Stimulated activated CD4-positive, alpha-beta T cell treated with anti-CD3 and anti-CD28 coated beads, Interleukin-15, amount 100 ng/mL, for 24 hours (primary cell): ENCODE measurements at places on chromosomes 12 and 14.
A peak's percentile ranks its signal among the peaks of the same experiment; 100 is the strongest.

DNA sequence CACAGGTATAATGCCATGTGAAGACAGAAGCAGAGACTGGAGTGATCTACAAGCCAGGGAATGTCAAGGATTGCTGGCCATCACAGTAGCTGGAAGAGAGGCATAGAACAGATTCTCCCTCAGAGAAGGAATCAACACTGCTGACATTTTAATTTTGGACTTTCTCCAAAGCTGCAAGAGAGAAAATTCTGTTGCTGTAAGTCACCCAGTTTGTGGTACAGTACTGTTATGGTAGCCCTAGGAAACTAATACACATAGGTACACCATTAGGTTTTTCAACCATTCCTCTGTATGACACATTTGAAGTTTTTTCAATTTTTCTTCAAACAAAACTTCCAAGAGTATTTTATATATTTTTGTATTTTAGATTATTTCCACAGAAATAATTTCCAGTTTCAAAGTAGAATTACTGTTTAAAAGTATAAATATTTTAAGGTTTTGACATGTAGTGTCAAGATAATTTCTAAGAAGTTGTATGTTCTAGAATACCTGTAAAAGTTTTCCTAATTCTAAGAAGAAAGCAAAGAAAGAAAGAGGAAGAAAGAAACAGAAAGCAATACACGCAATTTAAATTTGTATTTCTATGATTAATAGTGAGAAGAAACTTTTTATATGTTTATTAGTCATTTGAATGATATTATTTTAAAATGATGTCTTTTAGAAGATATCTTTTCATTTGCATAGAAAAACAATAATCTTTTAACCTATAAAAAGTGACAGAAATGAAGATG is 64.9 kb upstream of the CATSPERB start:
- no peak for DNase-seq

- no peak for DNase-seq
Measured at GRCh38 chr12:95634622-95635621, 83.6 kb upstream of the USP44 start.

DNA sequence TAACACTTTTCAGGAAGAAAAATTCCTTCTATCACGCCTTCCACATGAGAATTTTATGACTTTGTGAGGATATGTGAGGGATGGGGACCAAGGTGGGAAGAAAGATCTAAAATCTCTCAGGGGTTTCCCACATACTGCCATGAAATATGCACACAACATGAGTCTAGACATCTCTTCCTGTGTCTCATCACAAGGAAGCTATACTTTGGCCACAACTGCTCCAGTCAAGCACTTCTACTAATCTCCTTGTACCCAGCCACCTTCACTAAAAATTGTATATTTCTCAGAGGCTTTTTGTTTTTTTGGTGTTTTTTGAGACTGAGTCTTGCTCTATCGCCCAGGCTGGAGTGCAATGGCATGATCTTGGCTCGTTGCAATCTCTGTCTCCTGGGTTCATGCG is 3.2 kb downstream of the OSBPL8 start:
- DNase-seq: no peak

GRCh38 chr14:96362071-96362964 is 823 bp downstream of the ATG2B start:
- peak; percentile 55 for DNase-seq

DNA sequence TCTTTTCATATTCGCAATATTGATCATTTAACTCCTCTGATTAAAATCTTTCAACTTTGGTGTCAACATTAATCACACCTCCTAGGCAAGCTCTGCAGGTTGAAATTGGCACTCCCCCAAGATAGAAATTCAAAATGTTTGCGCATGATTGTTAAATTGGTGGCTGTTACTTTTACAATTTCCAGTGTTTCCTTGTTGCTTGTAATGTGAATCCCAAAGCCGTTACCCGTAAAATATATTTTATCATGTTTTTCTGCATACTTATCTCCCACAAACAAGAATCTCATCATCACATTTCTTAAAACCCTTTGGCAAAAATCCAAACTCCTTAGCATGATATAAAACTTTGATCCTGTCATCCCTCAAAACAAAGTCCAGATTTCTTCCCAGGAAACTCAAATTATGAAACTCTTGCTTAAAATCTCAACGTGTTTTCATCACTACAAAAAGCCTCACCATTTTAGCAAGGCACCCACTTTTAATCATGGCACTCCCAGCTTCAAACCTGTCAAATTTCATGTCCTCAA is 14.7 kb downstream of the RTL1 start:
- DNase-seq: no peak

DNA sequence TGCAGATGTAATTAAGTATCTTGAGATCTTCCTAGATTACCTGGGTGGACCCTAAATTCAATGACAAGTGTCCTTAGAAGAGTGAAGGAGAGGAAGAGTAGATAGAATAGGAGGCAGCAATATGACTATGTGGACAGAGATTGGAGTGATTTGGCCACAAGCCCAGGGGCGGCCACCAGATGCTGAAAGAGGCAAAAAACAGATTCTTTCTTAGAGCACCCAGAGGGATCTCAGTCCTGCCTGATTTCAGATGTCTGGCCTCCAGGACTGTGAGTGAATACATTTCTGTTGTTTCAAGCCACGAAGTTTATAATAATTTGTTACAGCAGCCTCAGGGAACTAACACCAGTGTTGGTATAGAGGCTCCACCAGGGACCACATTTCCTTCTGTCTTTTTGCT is 67.3 kb downstream of the DACT1 start:
- DNase-seq: no peak

DNA sequence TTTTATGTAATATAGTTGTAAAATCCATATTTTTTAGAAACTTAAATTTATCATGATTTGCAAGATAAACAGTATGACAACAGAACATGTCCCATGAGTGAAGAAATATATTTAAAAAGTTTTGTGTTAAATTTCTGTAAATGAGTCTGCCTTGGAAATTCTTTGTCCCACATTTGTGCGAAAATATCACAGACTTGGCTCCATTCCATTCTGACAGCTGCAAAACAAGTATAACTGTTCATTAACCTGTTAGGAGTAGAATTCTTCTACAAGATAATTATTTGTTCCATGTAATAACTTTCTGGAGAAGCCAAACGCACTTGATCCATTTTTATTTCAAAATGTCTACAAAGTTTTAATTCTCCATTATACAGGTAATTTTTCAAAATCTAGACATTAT is 37.9 kb downstream of the MDM1 start:
- no peak for DNase-seq

DNA sequence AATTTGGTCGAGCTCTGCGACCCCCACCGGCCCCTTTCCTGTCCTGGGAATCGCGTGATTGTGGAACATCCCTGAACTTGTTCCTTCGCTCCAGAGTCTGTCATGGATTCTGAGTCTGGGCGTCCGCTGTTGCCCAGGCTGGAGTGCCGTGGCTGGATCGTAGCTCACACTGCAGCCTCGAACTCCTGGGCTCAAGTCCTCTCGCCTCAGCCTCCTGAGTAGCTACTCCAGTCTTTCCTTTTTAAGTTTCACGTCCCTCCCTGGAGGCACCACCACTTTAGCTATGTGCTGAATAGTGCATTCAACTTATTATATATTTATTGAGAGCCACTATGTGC is 698 bp downstream of the ACOT6 start:
- no peak for DNase-seq

- no peak for DNase-seq
Measured at GRCh38 chr12:32309811-32310736, 89.3 kb upstream of the FGD4 start.

- no peak for DNase-seq
Measured at GRCh38 chr12:84198294-84198946, 714.2 kb downstream of the SLC6A15 start.

GRCh38 chr12:101773650-101774162 is 34.4 kb upstream of the SYCP3 start:
- DNase-seq: peak; percentile 69

DNA sequence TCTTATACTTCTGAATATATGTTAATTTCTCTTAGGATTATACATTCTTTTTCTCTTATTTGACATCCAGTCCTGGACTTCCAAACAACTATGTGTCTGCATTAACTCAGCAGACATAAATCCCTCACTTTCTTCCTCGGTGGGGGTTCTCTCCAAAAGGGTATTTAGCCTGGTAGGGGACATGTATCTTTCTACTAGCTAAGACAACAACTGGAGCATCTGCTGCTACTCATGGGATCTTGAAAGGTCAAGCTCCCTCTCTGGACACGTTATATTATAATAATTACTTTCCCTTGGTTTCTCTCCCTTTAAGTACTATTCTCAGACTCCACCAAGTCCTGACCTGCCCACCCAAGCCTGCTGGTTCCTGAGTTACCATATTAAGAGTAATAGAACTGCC is 983.7 kb upstream of the FLRT2 start:
- DNase-seq: no peak

DNA sequence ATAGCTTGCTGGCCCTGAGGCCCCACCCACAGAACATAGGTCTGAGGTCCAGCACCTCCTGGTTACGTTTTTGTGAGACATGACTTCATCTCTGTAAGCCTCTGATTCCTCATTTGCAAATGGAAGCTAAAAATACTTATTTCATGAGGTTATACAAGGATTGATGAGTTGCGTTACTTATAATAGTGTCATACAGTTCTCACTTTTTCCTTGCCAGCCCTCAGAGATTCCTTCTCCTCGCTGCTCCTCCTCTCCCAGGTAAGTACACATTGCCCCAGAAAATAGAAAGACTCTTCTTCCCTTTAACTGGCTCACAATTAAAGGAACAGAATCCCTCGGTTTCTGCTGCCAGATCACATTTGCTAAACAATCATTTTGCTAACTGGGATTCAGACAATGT is 739.2 kb downstream of the VRK1 start:
- DNase-seq: no peak

DNA sequence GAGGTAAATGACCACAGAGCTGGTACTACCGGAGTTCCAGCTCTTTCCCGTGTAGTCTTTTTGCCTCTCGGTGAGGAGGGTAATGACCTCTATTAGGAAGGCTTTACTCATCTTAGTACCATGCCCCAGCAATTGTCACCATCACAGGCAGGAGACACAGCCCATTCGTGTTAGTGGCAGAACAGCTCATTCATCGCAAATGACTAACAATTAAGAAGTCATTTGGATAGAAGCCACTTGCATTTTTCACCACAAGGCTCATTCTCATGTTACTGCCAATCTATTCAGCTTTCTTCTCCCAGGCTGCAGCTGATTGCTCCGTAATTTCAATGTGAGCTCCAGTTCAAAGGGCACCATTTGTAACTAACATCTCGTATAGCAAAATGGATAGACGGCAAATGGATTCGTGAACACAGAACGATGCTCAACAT is 718.8 kb upstream of the TMEM132C start:
- DNase-seq: no peak

DNA sequence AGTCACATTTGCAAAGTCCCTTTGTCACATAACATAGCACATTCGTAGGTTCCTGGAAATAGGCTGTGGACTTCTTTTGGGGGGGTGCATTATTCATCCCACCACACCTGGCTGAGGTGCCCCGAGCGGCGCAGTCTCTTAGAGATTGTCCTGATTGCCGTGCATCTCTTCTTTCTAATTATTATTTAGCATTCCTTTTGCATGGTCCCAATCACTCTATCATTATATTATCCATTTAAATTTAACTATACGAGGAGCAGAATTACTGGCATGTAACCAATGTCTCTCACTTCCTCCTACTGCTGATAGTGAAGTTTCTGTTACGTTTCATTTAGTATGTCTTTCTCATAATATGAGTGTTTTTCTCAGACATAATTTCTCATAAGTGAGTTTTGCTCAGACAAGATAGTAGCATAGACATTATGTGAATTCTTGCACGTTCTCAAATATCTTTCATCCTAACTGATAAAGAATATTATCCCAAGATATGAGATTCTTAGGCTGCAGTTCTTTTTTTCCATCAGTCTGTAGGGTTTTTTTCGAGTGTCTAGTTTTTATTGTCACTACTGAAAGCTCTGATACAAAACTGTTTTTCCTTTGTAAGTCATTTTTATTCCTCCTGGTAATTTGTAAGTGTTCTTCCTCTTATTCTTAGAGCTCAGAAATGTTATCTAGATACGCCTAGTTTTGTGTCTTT is 444.3 kb downstream of the NELL2 start:
- no peak for DNase-seq

DNA sequence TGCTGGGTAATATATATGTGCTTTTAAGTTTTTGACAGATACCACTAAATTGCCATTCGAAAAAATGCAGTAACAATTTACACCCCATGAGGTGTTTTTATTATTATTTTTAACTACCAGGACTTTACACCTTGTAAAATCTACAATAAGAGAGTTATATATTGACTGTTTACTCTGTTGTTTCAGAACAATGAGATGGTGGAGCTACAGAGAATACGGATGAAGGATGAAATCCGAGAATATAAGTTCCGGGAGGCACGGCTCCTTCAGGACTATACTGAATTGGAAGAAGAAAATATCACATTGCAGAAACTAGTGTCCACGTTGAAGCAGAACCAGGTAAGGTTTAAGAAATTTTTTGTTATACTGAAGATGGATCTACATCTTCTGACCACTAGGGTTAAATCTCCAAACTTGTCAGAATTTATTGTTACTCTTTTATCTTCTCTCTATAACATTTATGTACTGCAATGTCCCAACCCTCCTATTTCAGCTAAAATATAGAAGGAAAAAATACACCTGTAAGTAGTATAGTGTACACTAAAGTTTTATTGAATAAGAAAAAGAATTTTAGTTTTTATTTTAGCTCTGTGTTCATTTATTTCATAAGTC is 105.4 kb upstream of the FGD4 start:
- DNase-seq: no peak

GRCh38 chr12:54413284-54414190 is 5.5 kb downstream of the ITGA5 start:
- peak; percentile 71 for DNase-seq

GRCh38 chr12:125159702-125160101 is 94.5 kb downstream of the AACS start:
- DNase-seq: no peak

GRCh38 chr12:68749861-68750260 is 3.9 kb downstream of the SLC35E3 start:
- DNase-seq: no peak

DNA sequence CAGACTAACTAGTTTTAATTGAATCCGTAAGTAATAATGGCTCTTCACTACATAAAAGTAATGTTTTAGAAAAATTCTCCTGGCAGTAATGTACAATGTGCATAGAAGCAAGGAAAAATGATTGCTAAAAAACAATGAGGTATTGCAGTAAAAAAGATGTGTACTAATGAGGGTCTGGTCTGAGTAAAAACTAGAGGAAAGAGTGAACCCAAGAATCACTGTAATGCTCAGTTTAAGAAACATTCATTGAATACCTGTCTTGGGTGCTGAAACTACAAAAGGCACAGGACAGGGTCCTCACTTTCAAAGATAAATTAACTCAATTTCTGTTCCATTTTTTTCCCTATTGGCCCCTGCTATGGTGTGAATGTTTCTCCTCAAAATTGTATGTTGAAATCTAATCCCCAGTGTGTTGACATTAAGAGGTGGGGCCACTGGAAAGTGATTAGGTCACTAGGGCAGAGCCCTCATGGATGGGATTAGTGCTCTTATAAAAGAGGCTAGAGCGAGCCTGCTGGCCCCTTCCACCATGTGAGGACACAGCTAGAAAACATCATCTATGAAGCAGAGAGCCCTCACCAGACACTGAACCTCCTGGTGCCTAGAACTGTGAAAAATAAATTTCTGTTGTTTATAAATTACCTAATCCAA is 51.6 kb downstream of the RPS6KA5 start:
- DNase-seq: no peak

- no peak for DNase-seq
Measured at GRCh38 chr14:49566714-49567113, 19.5 kb downstream of the RPS29 start.

- DNase-seq: no peak
Measured at GRCh38 chr14:33317675-33318074, 379.0 kb downstream of the NPAS3 start.

GRCh38 chr12:68206446-68206845 is 19.2 kb downstream of the IL26 start:
- no peak for DNase-seq

GRCh38 chr14:50348933-50349332 is 36.8 kb downstream of the DMAC2L start:
- no peak for DNase-seq
